ENCODE measurements at places on chromosomes 16 and 17.

- no peak for DNase-seq
These were observed 60.9 kb downstream of the MRTFB start for GRCh38 chr16:14131774-14132695.

DNA sequence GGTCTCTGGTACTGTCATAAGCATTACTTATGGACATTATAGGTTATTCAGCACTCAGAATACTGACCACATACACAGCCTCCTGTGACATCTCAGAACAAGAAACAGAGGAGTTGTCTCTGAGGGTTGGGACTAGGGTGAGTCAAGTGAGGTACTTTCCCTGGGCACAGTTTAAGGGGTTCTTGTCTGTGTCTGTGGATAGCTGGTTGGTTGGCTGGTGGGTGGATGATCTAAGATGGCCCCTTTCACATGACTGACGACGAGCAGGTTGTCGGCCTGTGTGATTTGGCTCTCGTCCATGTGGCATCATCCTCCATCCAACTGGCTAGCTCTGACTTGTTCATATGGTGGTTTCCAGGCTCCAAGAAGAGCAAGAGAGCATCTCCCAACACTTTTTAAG is 163.9 kb downstream of the PRKCB start:
- DNase-seq: peak; percentile 29

- no peak for DNase-seq
These were observed 5.6 kb upstream of the CIITA start for GRCh38 chr16:10871157-10871991.

DNA sequence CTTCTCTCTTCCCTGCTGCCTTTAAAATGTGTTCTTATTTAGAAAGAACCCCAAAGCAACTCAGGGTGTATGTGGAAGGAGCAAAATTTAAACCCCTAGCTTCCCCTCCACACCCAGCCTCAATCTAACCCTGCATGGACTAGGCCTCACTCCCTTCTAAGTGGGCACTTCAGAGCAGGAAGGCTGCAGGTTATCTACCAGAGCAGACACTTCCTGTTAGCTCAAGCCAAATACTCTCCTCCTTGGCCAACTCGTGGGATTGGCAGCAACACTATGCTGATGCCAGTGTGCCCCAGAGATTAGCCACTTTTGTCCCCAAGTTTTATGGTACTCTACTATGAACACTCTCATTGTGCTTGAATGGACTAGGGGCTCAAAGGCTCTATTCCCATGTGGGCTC is 35.6 kb downstream of the CCDC42 start:
- DNase-seq: no peak

DNA sequence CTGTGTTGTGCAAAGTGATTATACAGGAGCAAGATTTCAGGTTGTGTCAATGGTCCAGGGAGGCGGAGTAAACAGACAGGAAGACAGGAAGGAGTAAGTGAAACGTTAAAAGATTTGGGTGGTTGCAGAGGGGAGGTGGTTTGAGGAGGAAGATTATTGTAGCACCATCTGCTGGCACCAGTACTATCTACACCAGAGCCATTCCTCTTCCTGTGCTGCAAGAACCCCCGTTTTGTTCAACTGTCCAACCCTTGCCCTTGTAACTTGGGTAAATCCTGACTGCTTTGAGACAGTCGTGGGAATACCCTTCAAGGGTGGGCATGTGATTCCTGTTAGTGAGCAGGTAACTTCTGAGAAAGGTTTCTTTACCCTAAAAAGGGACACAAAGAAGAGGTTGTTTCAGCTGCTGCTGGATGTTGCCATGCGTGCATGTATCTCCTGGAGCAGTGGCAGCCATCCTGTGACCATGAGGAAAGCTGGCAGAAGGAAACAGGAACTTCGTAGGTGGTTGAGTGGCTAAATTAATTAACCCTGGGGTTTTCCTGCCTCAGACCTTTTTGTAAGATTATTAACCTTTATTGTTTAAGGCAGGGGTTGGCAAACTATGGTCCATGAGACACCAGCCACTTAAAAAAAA is 124.1 kb downstream of the PRKCA start:
- DNase-seq: no peak

DNA sequence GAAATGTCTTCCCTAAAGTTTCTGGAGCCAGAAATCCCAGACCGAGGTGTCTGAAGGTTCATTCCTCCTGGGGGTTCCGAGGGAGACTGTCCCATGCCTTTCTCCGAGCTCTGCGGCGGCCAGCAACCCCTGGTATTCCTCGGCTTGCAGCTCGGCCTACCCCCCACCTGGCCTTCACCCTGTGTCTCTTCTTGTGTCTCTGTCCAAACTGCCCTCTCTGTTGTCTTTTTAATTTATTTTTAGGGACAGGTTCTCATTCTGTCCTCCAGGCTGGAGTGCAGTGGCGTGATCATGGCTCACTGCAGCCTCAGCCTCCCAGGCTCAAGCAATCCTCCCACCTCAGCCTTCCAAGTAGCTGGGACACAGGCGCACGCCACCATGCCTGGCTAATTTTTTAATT is 211.7 kb downstream of the SEC14L1 start:
- no peak for DNase-seq

GRCh38 chr16:72905581-72905980 is 142.3 kb downstream of the ZFHX3 start:
- DNase-seq: no peak

GRCh38 chr17:46942441-46943217 is 19.7 kb downstream of the GOSR2 start:
- no peak for DNase-seq

DNA sequence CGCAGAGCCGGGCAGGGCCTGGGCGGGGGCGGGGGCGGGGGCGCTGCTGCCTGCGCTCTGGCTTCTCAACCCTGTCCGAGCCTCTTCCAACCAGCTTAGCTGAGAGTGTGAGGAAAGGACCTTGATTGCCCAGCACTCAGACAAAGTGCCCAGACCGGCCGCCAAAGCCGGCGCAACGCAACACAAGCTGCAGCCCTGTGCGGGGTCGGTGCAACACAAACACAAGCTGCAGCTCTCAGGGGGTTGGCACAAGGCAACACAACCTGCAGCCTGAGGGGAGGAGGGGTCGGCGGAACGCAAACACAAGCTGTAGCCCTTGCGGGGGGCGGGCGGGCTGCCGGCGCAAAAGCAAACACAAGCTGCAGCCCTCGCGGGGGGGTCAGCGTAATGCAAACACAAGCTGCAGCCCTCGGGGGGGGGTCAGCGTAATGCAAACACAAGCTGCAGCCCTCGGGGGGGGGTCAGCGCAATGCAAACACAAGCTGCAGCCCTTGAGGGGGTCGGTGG is 60.0 kb downstream of the KLHDC4 start:
- no peak for DNase-seq
